Articular chondrocyte of knee joint (primary cell): ENCODE measurements at places on chromosomes 1 and 21. TPM values are rescaled to one million over a fixed set of nuclear protein-coding genes. Genes with fewer than 3 reads are reported as not detected.

MPL gene
- not detected in 2 replicates for total RNA-seq

ANKRD65 gene
- 1.7 and 2.9 TPM in 2 replicates for total RNA-seq

OR2M3 gene
- total RNA-seq: not detected in 2 replicates

CA14 gene
- not detected in 2 replicates for total RNA-seq

ACTN2 gene
- not detected in 2 replicates for total RNA-seq

SERINC2 gene
- 3.7 and 5.0 TPM in 2 replicates for total RNA-seq

CRNN gene
- total RNA-seq: not detected in 2 replicates

DENND2C gene
- 10.2 and 12.4 TPM in 2 replicates for total RNA-seq

SLC50A1 gene
- 37.9 and 46.4 TPM in 2 replicates for total RNA-seq

VWA1 gene
- total RNA-seq: 2.6 and 4.1 TPM in 2 replicates

RAB29 gene
- total RNA-seq: 30.6 and 36.5 TPM in 2 replicates

MROH9 gene
- 0.22 and 0.26 TPM in 2 replicates for total RNA-seq

LRRIQ3 gene
- 0.39 and 1.5 TPM in 2 replicates for total RNA-seq

TEDDM1 gene
- total RNA-seq: not detected in 2 replicates

SUSD4 gene
- total RNA-seq: 0.13 and 0.32 TPM in 2 replicates

CA6 gene
- not detected in 2 replicates for total RNA-seq

LCE1F gene
- total RNA-seq: not detected in 2 replicates

GUCA2A gene
- not detected in 2 replicates for total RNA-seq
